Spinal cord (tissue), 10 donors: ENCODE measurements at places on chromosomes 13 and 19. TPM values are rescaled to one million over a fixed set of nuclear protein-coding genes. Genes with fewer than 3 reads are reported as not detected.

BRCA2 gene
- total RNA-seq: 4.6 TPM

FFAR3 gene
- total RNA-seq: 0.10 TPM

NR2F6 gene
- total RNA-seq: 8.9 TPM

ATP12A gene
- total RNA-seq: 0.59 TPM

SLC17A7 gene
- total RNA-seq: 4.2 TPM

CEACAM4 gene
- 1.1 TPM for total RNA-seq

CBARP gene
- total RNA-seq: 2.7 TPM

CRX gene
- total RNA-seq: not detected

ZNF43 gene
- 31.7 TPM for total RNA-seq

ZNF730 gene
- 7.9 TPM for total RNA-seq

BCAM gene
- 34.3 TPM for total RNA-seq

PROZ gene
- total RNA-seq: not detected

COMP gene
- not detected for total RNA-seq

JAK3 gene
- total RNA-seq: 2.8 TPM

NCR1 gene
- not detected for total RNA-seq

CEACAM8 gene
- 7.4 TPM for total RNA-seq

DYRK1B gene
- 16.6 TPM for total RNA-seq

CEACAM16 gene
- not detected for total RNA-seq

C19orf44 gene
- 6.1 TPM for total RNA-seq
